Natural killer cell treated with Interleukin-12 subunit alpha and Interleukin-12 subunit beta and Interleukin-15 and Interleukin-18, amount 100 ng/mL, for 72 hours (primary cell): ENCODE measurements at places on chromosomes 13 and 19. TPM values are rescaled to one million over a fixed set of nuclear protein-coding genes. Genes with fewer than 3 reads are reported as not detected.

WDR62 gene
- total RNA-seq: 57.1 TPM

DNA sequence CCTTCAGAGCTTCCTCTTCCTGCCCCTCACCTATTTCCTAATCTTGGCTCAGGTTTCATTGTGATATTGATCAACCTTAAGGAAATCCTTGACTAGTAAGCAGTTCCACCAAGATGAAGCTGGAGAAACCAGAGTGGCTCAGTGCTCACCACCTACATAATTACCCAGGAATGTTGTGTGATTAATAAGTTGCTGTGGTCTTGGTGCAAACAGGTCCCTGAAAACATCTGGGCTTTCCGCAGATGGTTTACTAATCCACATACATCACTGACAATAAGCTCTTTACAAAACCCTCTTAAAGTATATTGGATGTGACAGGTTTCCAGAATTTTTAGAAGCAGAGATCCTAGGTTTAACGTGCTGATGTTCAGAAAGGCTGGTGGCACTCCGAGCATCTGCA lies 8.6 kb upstream of the SERP2 start:
- H3K4me3 ChIP-seq: no peak overlapping the region
- peaks cover 7% of the 10 kb centered on the region for H3K27me3 ChIP-seq
- no peaks in the 10 kb centered on the region for H3K4me1 ChIP-seq
- H3K36me3 ChIP-seq: no peaks in the 10 kb centered on the region

- no peak overlapping the region for H3K4me3 ChIP-seq
- no peak for DNase-seq
- no peaks in the 10 kb centered on the region for H3K36me3 ChIP-seq
- no peaks in the 10 kb centered on the region for H3K4me1 ChIP-seq
- no peak overlapping the region for H3K27ac ChIP-seq
Observed at GRCh38 chr13:99191900-99192399, 8.7 kb upstream of the UBAC2 start.

DNA sequence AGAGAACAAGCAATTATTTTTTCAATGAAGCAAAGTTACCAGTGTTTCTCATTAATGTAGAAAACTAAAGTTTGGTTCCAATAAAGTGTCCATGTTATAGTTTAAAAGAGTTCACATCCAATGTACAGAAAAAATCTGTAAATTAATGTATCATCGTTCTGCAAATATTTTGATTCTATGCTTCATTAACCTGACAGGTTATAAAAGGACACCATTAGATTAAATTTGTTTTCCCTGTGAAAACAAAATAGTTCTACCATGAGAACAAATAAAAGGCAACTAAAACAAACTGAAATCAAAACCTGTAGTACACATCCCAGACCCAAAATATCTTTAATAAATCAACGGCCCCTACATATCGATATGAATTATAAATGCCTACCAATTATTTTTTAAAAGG lies 85.1 kb downstream of the ABCC4 start:
- H3K27ac ChIP-seq: no peak overlapping the region
- DNase-seq: no peak
- no peaks in the 10 kb centered on the region for H3K4me1 ChIP-seq
- no peaks in the 10 kb centered on the region for H3K36me3 ChIP-seq
- no peaks in the 10 kb centered on the region for H3K27me3 ChIP-seq

- no peak for DNase-seq
- H3K27me3 ChIP-seq: no peaks in the 10 kb centered on the region
- no peak overlapping the region for H3K27ac ChIP-seq
Observed at GRCh38 chr13:85148009-85148408, 651.2 kb downstream of the SLITRK6 start.
